Stimulated activated CD8-positive, alpha-beta memory T cell treated with anti-CD3 and anti-CD28 coated beads, Interleukin-15, amount 100 ng/mL, for 24 hours (primary cell): ENCODE measurements at places on chromosomes 2 and 18.

GRCh38 chr2:47223980-47224379 is 68.9 kb upstream of the STPG4 start:
- DNase-seq: no peak

DNA sequence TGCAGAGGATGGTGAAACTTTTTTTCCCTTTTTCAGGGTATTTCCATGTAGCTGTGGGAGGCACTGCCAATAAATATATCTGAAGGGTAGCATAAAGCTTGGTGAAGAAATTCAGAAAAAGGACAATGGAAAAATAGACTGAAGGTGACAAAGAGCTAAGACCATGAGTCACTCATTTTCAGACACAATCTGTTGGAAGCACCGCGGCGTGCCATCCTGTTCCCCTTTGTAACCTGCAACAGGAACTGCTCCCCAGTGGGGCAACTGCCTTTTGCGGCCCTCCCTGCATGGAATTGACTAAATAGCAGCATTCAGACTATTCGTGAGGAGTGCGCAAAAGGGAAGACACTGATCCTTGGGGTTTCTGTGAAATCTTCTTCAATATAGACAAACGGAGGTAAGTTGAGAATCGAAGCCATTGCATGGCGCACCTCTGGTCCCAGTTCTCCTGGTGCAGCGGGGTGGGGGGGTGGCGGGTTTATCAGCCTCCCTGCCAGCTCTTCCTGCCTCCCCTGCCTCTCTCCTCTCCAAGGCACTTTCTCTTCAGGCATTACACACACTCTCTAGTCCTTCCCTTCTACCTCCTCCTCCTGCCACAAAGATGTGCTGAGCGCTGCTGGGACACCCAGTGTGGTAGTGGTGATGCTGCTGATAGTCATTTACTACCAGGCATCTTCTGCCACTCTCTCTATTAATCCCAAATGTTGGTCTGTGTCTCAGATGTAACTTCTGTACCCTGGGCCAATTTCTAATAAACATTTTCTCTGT is 126.2 kb upstream of the TMEM200C start:
- no peak for DNase-seq

DNA sequence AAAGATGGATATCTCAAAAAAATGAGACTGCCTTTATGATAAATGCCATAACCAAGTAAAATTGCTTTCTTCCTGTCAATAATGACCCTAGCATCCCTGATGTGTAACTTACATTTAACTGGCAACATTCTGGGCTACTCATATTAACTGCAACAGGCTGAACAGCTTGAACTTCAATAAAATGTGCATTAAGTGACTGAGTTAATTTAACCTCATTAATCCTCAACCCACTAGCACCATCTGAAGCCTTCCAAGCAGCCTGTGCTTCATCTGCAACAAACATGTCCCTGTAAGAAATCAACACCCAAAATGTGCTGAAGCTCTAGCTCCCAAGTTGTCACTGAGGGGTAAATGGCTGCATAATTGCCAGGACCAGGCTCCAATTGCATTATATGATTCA is 296.2 kb upstream of the ZC3H15 start:
- no peak for DNase-seq

DNA sequence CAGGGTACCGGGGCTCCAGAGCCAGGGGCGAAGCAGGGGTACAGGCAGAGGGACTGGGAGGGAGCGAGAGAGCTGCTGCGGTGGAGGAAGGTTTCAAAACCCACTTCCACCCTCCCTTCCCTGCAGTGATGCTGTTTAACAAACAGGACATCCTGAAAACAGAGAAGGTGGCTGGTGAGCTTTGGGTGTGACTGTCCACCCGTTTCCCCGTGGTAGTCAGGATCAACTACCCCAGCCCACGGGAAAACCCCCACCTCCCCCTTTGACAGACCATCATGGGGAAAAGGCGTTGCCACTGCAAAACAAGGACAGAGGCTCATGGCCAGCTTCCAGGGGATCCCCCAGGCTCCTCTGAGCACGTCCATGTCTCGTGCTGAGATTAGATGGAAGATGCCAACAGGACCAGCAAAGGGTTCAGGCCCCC is 12.9 kb downstream of the TMEM185B start:
- no peak for DNase-seq

DNA sequence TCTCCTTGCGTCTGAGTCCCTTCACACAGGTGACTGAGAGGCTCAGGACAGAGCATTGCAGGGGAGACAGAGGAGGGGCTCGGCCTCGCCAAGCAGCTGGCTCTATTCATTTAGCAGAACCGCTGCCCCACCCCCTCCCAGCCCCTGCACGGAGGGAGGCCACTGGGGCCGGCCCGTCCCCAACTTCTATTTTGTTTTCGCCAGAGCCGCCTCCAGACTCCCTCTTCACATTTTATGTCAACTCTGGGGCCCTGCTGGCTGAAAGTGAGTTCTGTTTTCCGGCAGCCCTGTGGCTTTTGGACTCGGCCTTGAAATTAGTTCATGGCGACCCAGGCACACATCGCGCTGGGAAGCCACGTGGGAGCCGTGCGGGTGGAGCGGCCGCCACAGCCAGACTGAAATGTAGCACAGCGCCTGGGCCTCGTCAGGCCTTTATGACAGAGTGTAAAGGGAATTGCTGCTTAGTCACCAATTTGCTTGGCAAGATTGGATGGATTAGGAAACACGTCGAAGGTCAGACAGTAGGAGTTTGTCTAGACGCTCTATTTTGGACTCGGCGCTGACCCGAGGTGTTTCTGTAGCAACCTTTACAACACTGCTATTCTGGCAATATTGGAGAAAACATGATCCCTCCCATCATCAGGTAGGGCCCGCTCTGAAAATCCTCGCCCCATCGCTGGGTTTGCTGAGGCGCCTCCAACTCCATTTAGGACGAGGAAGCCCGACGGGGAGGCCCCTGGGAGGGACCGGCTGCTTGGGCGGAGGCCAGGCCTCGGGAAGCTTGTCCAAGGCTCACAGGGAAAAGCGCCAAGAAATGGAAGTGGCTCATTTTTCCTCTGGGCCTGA is 90.7 kb upstream of the CTDP1 start:
- DNase-seq: no peak

DNA sequence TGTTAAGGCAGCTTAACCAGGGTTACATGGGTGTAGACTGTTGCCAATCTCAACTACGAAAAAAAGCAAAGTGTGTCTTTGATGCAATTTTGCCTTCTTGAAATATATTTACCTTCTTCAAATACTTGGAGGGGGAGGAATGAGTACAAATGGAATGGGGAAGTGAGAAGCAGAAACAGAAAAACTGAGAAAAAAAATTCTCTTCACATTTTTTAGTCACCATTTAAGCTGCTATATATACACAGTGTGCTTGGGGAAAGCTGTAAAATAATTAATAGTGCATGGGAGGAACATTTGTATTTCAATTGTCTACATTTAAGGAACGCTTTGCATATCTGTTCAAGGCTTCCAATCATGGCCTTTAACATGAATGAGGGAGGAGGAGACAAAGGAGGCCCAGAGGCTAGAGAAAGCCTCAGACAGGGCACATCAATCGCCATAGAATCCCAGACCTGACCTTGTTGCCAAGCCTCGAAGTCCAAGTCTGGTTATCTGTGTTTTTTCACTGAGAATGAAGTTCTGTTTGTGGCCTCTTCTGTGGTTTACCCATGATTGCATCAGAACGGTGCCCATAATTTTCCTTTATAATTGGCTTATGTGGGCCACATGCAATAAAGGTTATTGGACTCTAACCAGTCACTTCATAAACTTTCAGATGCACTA is 158.6 kb downstream of the PIK3C3 start:
- no peak for DNase-seq

DNA sequence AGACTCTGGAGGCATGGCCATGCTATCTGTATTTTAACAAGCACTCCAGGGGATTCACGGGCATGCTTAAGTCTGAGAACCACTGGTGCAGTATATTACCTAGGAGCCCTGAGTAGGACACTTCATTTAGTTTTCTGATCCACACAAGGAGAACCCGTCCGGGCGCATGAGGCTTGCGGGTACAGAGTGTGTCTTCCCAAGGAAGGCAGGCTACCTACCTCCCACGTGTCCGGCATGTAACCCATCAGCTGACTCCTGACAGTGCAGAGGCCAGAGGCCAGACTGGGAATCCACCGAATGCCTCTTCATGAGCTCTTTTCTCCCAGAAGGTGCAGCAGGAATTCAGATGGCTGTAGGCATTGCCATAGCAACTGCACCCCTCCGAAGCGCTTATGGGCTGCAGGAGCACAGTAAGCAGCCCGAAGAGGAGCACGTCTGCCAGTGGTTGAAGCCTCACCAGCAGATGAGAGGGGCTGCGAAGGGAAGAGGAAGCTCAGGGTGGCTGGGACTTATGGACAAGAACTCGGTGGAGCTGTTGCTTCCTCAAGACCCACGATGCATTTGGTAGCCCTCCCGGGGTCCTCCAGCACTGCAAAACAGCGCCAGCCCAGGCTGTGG is 33.8 kb upstream of the DNMT3A start:
- no peak for DNase-seq

- no peak for DNase-seq
These were observed 176.1 kb downstream of the IKZF2 start for GRCh38 chr2:212975333-212975732.

- no peak for DNase-seq
These were observed 1250.1 kb upstream of the GYPC start for GRCh38 chr2:125405816-125406215.

DNA sequence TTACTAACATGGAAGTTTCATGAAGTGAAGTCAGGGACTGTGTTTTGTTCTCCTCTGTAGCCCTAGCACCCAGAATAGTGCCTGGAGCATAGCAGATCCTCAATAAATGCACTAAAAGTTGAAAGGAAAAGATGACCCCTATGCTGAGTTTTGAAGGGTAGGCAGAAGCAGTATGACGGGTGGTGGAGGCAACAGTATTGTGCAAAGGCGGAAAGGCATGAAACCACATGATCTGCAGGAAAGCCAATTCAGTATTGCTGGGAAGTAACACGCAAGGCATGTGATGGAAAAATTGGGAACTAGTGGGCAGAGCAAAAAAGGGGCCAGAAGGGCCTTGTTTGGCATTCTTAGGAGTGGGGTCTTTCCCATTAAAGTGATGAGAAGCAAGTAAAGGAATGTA is 23.1 kb downstream of the DTNB start:
- DNase-seq: no peak

GRCh38 chr2:38248255-38248654 is 128.8 kb downstream of the ATL2 start:
- DNase-seq: no peak

DNA sequence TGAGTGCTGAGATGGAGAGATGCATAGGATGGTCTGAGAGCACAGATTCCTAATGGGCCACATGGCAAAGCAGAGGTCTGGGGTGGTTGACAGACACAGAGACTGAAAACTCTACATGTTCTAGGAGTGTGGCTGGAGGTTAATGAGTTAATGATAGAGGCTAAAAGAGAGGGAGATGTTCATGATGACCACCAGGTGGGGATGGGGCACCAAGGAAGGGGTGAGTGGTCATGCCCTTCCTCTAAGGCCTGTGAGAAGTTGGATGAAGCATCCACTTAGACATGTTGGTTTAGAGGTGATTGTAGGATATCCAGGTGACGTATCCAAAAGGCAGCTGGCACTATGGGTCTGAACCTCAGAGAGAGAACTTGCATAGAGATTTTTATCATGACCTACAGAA is 102.1 kb downstream of the LRP2 start:
- DNase-seq: no peak

DNA sequence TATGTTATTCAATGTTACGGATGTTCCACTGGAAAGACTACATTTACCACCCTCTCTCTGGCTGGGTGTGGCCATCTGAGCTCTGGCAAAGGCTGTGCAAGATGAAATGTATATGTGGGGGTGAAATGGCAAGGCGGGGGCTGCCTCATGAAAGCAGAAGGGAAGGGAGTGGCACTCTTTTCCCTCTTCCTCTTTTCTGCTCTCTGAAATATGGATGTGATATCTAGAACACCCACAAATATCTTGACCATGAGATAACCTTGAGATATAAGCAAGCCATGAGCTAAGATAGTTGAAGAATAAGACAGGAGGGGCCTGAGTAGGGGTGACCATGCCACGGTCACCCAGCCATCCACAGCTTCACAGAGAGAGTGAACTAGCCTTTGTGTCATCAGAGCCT is 367.8 kb upstream of the ID2 start:
- DNase-seq: no peak

DNA sequence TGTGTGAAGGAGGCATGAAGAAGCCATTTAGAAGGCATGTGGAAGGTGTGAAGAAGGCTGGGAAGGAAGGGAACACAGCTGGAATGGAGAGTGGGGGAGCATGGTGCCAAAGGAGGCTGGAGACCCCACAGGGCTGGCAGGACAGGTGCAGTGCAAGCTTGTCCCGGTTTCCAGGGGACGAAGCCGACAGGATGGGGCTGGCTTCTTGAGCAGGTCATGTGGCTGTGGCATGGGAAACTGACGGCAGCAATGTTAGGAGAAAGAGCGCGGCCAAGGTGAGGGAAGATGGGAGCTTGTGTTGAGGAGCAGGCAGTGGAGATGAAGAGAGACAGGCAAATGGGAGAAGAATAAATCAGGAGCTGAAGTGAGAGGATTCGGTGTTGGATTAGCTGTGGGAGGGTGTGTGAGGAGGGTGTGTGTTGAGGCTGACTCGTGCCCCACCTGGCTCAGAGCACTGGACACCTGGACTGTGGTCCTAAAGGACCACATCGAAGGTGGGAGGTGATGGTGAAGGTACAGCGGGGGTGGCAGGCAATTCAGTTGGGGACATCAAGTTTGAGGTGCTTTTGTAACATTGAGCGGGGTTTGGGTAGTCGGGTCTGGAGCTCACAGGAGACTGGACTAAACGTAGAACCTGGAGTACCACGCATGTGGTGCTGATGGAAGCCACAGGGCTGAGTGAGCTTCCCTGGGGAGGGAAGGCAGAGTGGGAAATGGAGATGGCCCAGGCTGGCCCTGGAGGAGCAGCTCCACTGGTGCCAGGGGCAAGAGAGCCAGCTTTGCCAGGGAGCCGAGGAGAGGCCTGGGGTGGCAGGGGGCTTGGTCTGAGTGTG is 165.6 kb upstream of the HDAC4 start:
- DNase-seq: no peak

DNA sequence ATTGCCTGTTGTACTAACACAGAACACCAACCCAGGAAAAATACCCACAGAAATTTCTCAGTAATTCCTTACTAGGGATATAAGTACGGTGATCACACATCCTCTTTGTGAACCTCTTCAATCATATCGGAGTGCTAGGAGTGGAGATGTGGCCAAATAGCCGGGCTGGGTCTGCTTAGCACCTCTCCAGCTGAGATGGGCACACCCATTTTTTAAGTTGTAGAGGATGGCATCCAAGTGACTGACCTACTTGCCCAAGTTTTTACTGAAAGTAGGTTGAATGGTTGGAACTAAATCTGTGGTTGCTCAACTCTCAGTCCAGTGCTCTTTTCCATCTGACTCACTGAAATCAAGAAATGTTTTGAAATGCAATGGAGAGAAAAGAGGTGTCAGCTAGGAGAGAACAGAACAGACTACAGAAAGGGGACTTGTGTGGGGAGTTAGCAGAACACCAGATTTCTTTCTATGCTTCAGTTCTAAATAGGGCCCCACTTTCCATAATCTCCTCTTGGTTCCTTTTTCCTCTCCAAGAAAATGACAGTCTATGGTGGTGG is 68.7 kb upstream of the FSHR start:
- DNase-seq: no peak

- no peak for DNase-seq
These were observed 523.9 kb downstream of the BCL11A start for GRCh38 chr2:60029566-60029883.
